DMS79 (cell line): ENCODE measurements at places on chromosomes 3 and 15.

GRCh38 chr15:69082021-69082502 lies 67.6 kb downstream of the NOX5 start:
- DNase-seq, result no peak

GRCh38 chr3:79884354-79884753 lies 116.6 kb upstream of the ROBO1 start:
- DNase-seq, result no peak

DNA sequence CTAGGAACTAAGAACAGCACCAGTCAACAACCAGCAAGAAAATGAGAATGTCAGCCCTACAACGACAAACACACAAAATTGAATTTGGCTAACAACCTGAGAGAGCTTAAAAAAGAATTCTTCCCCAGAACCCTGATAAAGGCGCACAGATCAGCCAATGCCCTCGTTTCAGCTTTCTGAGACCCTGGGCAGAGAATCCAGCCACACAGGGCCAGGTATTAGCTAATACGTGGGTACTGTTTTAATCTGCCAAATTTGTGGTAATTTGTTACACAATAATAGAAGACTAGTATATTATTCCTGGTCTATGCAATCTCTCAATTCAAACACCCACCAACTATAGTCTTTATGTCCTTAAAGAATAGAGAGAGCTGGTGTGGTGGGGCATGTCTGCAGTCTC lies 291.6 kb upstream of the GADL1 start:
- DNase-seq, result no peak

DNA sequence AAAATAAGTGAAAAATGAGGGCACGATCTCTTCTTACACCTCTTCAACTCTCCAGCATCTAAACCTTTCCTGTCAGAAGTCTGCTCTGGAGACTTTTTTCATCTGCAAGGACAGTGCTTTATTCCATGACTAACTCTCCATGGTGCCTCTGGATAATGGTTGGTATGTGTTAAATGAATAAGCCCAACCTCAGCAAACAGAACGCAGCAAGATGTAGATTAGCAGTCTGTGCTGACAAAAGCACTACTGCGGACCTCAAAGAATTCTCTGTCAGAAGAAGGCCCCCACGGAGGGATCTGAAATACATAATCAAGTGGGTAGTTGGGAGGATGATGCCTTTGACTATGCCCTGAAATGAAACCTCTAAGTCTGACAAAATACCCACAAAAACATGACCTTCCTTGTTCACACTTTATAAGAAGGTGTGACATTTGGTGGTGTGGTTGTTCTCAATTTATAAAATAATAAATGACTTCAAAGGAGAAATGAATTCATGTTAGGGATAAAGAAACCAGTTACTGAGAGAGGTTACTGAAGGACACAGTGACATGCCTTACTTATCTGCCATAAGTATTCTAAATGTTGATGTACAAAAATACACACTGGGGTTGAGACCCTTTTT lies 43.2 kb upstream of the ADCY5 start:
- DNase-seq, result no peak

- no peak for DNase-seq
These were observed 48.8 kb downstream of the GLB1 start for GRCh38 chr3:33047842-33048834.

- no peak for DNase-seq
These were observed 18.3 kb upstream of the FOXP1 start for GRCh38 chr3:71601811-71602210.

- no peak for DNase-seq
These were observed 20.6 kb downstream of the FAN1 start for GRCh38 chr15:30924353-30924752.

DNA sequence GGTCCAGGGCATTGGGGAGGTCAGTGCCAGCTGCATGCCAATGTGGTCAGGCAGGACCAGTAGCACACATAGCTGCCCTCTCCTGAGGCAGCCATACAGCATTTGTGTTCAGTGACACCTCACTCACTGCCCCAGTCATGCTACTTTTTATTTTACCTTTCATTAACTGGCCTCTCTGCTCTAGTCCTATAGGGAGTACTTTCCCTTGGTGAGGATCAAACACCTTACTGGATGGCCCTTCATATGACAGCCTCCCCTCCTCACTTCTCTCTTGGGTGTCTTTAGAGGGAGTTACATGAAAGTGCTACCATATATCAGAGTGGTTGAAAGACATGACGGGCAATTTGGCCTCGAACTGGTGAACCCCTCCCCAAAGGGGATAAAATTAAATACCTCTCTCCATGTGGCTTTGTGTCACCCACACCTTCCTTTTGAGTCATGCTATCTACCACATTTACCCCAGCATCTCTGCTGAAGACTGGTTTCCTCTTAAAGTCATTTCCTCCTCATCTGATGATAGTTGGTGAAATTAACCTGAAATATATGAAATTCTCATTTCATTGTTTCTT lies 17.6 kb downstream of the RLBP1 start:
- DNase-seq, result no peak

DNA sequence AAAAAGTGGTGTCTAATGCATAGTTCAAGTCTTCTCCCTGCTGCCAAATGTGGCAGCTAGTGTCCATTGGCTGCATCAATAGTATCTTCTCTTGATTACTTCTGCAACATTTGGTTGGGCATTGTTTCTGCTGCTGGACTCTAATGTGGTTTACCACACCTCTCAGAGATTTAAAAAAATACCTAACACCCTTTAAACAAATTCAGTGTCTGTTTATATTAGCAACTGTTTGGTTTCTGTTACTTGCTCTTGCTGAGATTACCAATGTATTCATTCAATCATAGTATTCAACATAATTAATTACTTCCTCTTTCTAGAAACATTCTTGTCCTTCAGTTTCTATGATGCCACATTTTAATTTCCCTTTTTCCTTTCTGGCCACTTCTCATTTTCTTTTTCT lies 20.3 kb upstream of the NECTIN3 start:
- no peak for DNase-seq

GRCh38 chr3:50495609-50496423 lies 7.6 kb downstream of the CACNA2D2 start:
- no peak for DNase-seq
